ENCODE measurements at places on chromosomes 1 and 21. TPM values are rescaled to one million over a fixed set of nuclear protein-coding genes. Genes with fewer than 3 reads are reported as not detected.

- no peaks in the 10 kb centered on the region for H3K27me3 ChIP-seq
- no peaks in the 10 kb centered on the region for H3K4me1 ChIP-seq
- H3K27ac ChIP-seq: no peak overlapping the region
- H3K4me3 ChIP-seq: no peak overlapping the region
- H3K36me3 ChIP-seq: no peaks in the 10 kb centered on the region
Measured at GRCh38 chr1:99674115-99675064, 28.5 kb downstream of the PALMD start.

DNA sequence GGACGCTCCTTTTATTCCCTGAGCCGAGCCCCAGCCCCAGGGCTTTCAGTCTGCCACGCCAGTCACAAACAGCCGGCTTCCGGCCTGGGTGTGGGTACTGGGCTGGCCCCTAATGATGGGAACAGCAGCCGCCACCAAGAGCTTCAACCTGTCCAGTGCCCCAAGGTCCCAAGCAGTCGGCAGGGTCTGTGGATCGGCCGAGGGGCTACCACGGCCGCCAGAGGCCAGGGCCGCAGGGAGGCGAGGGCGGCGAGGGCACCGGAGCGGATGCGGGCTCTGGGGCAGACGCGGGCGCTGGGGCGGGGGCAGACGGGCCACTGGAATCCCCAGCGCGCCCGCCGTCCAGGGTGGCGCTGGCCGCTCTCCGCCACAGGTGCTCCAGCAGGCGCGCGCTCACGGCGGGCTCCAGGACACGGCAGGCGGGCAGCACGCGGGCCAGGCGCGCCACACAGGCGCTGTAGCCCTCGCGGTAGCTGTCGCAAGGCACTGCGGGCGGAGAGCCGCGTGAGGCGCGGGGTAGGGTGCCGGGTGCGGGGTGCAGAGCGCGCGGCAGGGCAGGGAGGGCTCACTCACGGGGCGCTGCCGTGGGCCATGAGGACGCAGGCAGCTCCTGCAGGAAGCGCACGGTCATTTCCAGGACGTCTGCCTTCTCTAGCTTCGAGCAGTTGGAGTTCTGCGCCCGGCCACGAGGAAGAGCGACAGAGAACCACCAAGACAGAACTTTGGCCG is 887 bp downstream of the HES2 start:
- no peak overlapping the region for H3K27ac ChIP-seq
- peaks cover 99% of the 10 kb centered on the region for H3K27me3 ChIP-seq
- H3K36me3 ChIP-seq: no peaks in the 10 kb centered on the region
- DNase-seq: no peak
- H3K4me3 ChIP-seq: no peak overlapping the region

DNA sequence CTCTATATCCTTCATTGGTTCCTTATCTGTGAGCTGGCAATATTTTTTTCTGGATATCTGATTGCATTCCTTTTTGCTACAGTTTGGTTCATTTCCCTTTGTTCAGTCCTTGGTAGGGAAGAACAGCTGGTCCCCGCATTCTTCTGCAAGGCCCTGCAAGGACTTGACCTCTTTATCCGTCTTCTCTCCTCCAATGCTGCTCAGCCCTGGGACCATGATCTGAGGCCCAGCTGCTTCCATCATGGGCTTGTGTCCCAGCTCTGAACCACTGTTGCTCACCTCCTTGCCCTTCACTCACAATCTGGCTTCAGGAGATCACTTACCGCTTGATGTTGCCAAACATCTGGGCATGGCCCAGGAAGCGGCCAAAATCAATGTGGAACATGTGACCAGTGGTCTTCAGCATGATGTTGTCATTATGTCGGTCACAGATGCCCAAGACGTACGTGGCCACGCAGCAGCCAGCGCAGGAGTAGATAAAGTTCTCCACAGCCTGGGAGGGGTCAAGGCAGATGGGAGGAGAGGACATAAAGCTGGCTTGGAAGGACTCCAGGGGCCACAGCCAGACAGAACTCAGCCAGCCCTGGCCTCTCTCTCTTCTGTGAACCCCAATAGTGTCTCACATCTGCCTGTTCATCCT is 22.6 kb upstream of the PPP1R15B start:
- no peak for DNase-seq
- H3K4me3 ChIP-seq: no peak overlapping the region
- H3K27me3 ChIP-seq: no peaks in the 10 kb centered on the region
- no peak overlapping the region for H3K27ac ChIP-seq
- H3K36me3 ChIP-seq: peaks cover 69% of the 10 kb centered on the region

The HPDL gene
- 1.4 TPM for total RNA-seq

DNA sequence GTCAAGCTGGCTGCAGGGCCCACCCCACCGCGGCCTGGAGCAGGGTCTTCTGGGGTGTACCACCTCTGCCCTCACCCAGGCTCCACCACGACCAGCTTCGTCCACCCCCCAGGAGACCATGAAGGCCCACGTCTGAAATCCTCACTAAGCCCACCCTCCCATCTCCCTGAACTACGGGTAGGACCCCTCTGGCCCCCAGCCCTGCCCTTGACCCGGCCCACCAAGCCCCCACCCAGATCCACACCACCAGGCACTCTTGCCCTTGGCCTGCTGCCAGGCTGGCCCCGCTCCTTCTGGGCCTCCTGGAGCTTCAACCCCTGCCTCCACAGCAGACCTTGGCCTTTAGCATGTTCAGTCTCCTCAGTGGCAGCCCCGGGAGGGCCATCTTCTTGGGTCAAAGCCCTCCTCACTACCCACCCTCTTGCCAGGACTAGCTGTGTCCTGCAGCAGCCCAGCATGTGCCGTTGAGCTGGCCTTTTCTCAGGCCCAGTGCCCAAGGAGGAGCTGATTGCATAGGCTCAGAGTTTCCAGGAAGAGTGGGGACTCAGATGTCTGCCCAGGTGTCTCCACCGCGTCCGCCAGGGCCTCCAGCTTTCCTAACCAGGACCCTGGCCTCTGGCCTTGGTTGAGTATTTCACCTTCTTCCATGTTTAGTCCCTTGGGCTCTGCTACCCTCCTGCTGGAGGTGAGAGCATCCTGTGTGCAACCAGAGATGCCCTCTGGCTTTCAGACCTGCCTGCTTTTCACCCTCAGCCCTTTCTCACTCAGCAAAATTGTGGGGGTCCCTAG is 17.7 kb upstream of the SAMD11 start:
- peaks cover 12% of the 10 kb centered on the region for H3K4me1 ChIP-seq
- no peak overlapping the region for H3K27ac ChIP-seq
- H3K36me3 ChIP-seq: no peaks in the 10 kb centered on the region
- no peak for DNase-seq

GRCh38 chr1:4564051-4564450 is 90.4 kb upstream of the AJAP1 start:
- H3K27me3 ChIP-seq: no peaks in the 10 kb centered on the region
- H3K27ac ChIP-seq: no peak overlapping the region
- H3K36me3 ChIP-seq: no peaks in the 10 kb centered on the region
- DNase-seq: no peak
- H3K4me1 ChIP-seq: no peaks in the 10 kb centered on the region

DNA sequence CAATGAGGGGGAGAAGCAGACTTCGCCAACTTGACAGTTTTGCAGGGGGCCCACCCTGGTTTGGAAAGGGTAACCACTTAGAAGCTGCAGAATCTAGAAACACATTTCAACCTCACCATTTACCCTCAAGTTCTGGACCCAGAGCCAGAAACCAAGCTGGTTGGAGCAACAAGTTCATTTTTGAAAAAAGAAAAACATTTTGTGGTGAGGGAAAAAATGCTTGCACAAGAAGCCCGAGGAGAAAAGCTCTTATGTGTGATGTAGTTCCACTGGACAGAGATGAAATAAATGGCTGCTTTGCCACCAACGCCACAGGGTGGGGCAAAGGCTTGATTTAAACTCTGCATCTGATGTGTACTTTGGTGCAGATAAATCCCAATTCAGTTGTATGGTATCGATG is 10.6 kb upstream of the NGF start:
- DNase-seq: no peak
- no peaks in the 10 kb centered on the region for H3K36me3 ChIP-seq
- no peak overlapping the region for H3K27ac ChIP-seq
- H3K4me1 ChIP-seq: no peaks in the 10 kb centered on the region
- H3K27me3 ChIP-seq: no peaks in the 10 kb centered on the region

The FCRL6 gene
- total RNA-seq: not detected

The PTPN22 gene
- not detected for total RNA-seq

- peaks cover 4% of the 10 kb centered on the region for H3K4me1 ChIP-seq
- H3K4me3 ChIP-seq: no peak overlapping the region
- H3K27me3 ChIP-seq: no peaks in the 10 kb centered on the region
- peaks cover 4% of the 10 kb centered on the region for H3K36me3 ChIP-seq
Measured at GRCh38 chr1:53031732-53032131, 30.3 kb upstream of the PODN start.

- H3K4me1 ChIP-seq: no peaks in the 10 kb centered on the region
- H3K4me3 ChIP-seq: no peak overlapping the region
- no peaks in the 10 kb centered on the region for H3K27me3 ChIP-seq
- no peak overlapping the region for H3K27ac ChIP-seq
- DNase-seq: no peak
- H3K36me3 ChIP-seq: no peaks in the 10 kb centered on the region
Measured at GRCh38 chr1:29444081-29444715, 207.9 kb downstream of the PTPRU start.

The CD5L gene
- not detected for total RNA-seq

- peak; percentile 80 for DNase-seq
- peaks cover 49% of the 10 kb centered on the region for H3K27me3 ChIP-seq
- H3K4me3 ChIP-seq: peak overlapping the region; percentile 42
- H3K4me1 ChIP-seq: no peaks in the 10 kb centered on the region
Measured at GRCh38 chr1:34865981-34866761, 6.6 kb upstream of the SMIM12 start.

DNA sequence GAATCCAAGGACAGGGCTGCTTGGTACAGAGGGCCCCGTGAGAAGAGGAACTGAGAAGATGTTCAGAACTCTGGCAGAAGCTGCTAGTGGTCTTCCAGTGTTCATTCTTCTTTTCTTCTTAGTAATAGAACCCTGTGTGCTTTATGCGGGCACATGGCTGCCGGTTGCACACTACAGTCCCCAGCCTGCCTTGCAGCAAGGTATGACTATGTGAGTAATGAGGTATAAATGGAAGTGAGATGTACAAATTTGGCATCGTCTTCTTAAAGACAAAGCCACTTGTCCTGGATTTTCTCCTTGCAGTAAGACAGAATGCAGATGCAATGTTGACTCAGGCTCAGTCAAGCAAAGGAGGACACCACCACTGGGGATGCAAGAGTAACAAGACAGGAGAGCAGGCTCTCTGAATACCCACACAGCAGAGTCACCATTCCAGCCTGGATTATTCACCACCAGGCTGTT is 15.0 kb upstream of the ATP1B1 start:
- H3K36me3 ChIP-seq: no peaks in the 10 kb centered on the region
- no peak overlapping the region for H3K4me3 ChIP-seq
- H3K4me1 ChIP-seq: peaks cover 41% of the 10 kb centered on the region
- H3K27me3 ChIP-seq: no peaks in the 10 kb centered on the region

- H3K4me1 ChIP-seq: peaks cover 7% of the 10 kb centered on the region
- H3K4me3 ChIP-seq: no peak overlapping the region
- no peak overlapping the region for H3K27ac ChIP-seq
Measured at GRCh38 chr1:75083223-75083622, 51.0 kb upstream of the LHX8 start.

GRCh38 chr1:18725231-18725895 is 94.7 kb downstream of the PAX7 start:
- H3K36me3 ChIP-seq: no peaks in the 10 kb centered on the region
- H3K27me3 ChIP-seq: peaks cover 17% of the 10 kb centered on the region
- no peak overlapping the region for H3K4me3 ChIP-seq
- peak; percentile 48 for DNase-seq

The FAM76A gene
- 12.6 TPM for total RNA-seq

The CCDC181 gene
- total RNA-seq: 5.9 TPM

DNA sequence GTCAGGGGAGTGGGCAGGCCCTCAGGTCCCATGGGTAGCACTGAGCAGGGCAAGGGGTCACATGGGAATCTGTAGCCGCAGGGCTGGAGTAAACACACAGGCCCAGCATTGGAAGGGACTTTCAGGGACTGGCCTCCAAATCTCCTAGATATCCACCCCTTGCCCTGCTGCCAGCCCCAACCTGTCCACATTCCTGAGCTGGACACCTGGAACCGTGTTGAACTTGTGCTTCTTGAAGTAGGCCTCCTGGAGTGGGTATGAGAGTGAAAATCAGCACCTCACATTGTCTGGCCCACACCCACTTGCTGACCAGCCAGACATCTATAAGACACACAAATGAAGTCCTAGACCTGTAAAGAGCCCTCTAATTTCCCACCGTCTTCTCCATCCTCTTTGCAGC is 7.7 kb downstream of the POMGNT1 start:
- no peak for DNase-seq
- no peak overlapping the region for H3K4me3 ChIP-seq
- H3K27ac ChIP-seq: no peak overlapping the region
- H3K36me3 ChIP-seq: peaks cover 33% of the 10 kb centered on the region
- H3K27me3 ChIP-seq: no peaks in the 10 kb centered on the region

GRCh38 chr1:247338723-247339275 is 7.1 kb upstream of the ZNF496 start:
- peaks cover 16% of the 10 kb centered on the region for H3K4me1 ChIP-seq
- H3K27ac ChIP-seq: no peak overlapping the region
- H3K27me3 ChIP-seq: no peaks in the 10 kb centered on the region
- no peak for DNase-seq
- no peak overlapping the region for H3K4me3 ChIP-seq

DNA sequence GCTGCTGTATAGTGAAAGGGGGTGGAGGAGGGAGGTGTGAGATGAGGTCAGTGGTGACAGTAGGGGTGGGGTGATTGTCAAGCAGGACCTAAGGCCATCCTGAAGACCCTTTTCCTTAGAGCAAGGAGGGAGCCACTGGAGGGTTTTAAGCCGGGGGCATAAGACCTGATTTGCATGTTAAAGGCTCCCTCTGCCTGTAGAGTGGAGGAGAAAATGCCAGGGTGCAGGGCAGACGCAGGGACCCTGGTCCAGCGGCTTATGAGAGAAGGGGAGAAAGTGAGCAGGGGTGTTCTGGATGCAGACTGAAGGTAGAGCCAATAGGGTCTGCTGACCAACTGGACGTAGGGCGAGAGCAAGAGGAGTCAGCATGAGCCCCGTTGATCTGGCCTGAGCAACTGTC is 154.1 kb downstream of the TRABD2B start:
- H3K27ac ChIP-seq: no peak overlapping the region
- H3K4me3 ChIP-seq: no peak overlapping the region
- H3K4me1 ChIP-seq: peaks cover 5% of the 10 kb centered on the region

GRCh38 chr1:22868331-22868730 is 104.3 kb downstream of the LACTBL1 start:
- H3K4me1 ChIP-seq: peaks cover 6% of the 10 kb centered on the region
- no peaks in the 10 kb centered on the region for H3K27me3 ChIP-seq
- H3K36me3 ChIP-seq: peaks cover 6% of the 10 kb centered on the region
- H3K4me3 ChIP-seq: no peak overlapping the region
- H3K27ac ChIP-seq: no peak overlapping the region

GRCh38 chr1:224434691-224435317 is at the start of gene WDR26:
Gene WDR26 (minus strand): TSS chr1:224434797.
- peak; percentile 82 for DNase-seq
- H3K36me3 ChIP-seq: peaks cover 15% of the 10 kb centered on the region

- no peaks in the 10 kb centered on the region for H3K36me3 ChIP-seq
- no peak overlapping the region for H3K4me3 ChIP-seq
- no peaks in the 10 kb centered on the region for H3K4me1 ChIP-seq
- H3K27ac ChIP-seq: no peak overlapping the region
- DNase-seq: peak; percentile 17
Measured at GRCh38 chr1:55926906-55927471, 652.4 kb downstream of the PLPP3 start.
